ENCODE measurements at places on chromosomes 5 and 9. TPM values are rescaled to one million over a fixed set of nuclear protein-coding genes. Genes with fewer than 3 reads are reported as not detected.

DNA sequence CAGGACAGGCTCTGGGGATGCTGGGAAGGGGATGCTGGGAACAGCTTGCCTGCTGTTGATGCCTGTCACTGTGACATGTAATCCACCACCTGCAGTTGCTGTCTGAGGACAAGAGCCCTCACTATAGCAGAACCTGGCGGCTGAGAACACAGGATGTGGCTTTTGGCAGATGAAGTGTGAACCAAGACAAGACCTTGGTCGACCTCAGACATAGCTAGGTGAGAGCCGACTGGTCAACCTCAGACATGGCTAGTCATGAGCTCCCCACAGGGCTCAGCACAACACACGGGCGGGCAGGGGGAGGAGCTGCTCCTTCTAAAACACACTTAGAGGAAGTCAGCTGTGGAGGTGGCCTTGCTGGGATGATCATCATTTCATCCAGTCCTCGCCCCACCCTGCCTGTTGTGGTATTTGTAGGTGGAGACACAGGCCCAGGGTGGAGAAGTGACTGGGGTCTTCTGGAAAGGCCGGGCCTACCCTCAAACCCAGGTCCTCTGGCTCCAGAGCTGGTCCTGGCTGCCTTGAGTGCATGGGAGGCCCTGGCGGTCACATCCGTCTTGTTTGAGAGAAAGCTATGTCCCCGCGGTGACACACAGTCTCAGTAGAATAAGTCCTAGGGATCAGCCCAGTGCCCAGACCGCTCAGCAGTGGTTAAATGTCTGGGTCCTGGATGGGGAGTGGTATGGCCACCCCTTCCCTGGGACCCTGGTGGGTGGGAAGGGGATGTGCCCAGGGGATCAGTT lies 6.1 kb downstream of the SUSD3 start:
- DNase-seq = no peak

DNA sequence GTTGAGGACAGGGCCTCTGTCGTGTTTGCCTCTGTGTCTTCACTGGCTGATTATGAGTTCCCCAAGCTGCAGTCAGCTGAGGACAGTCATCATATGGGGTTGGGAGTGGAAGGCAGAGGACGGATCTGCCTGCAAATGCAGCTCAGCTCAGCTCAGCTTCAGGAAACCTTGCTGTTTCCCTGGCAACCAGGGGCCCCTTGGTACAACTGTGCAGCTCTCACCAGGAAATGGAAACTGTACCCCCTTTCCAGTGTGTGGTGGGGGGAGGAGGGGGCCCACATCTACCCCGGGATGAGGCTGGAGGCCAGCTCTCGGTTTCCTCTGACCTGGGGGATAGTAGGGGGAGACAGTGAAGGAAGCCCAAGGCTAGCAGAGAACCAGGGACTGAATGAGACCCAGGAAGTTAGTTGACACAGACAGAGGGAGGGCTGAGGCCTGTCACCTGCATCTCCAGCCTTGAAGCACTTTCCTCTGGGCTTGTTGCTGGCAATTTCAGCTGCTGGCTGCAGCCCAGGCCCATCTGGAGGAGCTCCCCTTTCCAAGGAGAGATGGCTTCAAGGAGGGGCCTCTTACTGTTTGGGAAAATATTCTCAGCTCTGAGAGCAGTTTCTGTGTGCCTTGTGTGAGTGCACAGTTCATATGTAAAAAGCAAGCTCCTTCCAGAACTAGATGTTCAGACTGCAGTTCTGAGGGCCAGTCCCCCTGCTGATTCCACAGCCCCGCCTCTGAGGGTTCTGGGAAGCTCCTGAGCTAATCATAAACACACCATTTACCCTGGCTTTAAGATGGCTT lies 6.9 kb downstream of the ANXA6 start:
- DNase-seq = no peak

The SH3RF2 gene
- 4.2 TPM for polyA plus RNA-seq

DNA sequence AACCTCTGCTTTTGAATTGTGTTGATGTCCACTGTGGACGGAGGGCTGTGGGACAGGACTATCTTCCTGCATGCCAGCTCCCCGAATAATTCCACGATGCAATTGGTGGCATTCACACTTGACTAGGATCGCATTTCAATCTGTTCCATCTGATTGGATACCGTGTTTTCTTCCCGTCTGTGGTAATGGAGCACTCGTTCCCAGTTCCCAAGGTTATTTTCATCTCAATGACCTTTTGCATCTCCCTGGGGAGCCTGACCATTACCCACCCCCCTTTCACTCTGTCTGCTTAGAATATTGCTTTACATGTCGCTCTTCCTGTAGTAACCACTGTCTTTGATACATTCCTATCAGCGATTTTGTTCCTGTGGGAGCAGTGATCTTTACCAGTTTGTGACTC lies 402.2 kb upstream of the WWC1 start:
- DNase-seq = no peak

DNA sequence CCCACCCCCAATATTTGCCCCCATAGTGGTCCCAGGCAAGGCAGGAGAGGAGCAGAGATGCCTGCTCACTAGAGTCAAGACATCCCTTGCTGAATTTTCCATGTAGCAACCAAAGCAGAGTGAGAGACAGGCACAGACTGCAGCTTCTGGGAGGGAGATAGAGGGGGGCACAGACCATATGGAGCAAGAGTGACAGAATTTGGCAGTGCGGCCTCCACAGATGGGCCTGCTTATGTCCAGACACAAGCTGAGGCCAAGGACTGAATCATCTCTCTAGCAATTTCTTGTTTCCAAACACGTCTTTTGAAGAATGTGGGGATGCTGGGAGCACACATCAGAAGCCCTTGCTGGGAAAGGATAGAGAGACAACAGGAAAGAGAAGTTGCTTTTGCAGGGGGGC lies 53.0 kb upstream of the ALDH1B1 start:
- no peak for DNase-seq

GRCh38 chr5:116492016-116492623 lies 82.5 kb downstream of the SEMA6A start:
- DNase-seq = no peak

DNA sequence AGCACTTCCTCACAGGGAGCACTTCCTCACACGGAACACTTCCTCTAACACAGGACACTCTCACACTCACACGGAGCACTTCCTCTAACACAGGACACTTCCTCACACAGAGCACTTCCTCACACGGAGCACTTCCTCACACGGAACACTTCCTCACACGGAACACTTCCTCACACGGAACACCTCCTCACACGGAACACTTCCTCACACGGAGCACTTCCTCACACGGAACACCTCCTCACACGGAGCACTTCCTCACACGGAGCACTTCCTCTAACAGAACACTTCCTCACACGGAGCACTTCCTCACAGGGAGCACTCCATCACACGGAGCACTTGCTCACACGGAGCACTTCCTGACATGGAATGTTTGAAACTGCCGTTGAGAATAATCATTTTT lies 13.4 kb downstream of the POMT1 start:
- no peak for DNase-seq

The CNTLN gene
- polyA plus RNA-seq = 13.4 TPM

DNA sequence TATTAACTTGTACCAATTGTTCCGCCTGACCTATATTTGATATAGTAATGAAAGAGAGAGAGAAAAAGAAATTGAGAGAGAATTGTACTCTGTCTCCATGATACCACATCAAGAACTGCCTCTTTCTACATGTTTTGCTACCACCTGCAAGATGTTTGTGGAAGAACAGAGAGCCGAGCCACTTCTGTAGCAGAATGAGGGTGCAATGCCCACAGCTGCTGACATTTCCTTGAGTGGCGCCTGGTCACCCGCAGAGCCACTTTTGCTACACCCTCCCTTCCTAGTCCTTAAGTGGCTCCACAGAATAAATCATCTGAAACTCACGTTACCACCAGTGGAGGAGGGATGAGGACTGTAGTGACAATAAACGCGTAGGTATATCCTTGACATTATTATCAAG lies 17.1 kb upstream of the FAM81B start:
- DNase-seq = no peak

The ACTBL2 gene
- polyA plus RNA-seq = not detected

GRCh38 chr5:1393571-1394501 lies 48.9 kb upstream of the CLPTM1L start:
- DNase-seq = no peak

The C5orf52 gene
- not detected for polyA plus RNA-seq

GRCh38 chr9:78296201-78296892 lies 578 bp upstream of the PSAT1 start:
- DNase-seq = no peak

DNA sequence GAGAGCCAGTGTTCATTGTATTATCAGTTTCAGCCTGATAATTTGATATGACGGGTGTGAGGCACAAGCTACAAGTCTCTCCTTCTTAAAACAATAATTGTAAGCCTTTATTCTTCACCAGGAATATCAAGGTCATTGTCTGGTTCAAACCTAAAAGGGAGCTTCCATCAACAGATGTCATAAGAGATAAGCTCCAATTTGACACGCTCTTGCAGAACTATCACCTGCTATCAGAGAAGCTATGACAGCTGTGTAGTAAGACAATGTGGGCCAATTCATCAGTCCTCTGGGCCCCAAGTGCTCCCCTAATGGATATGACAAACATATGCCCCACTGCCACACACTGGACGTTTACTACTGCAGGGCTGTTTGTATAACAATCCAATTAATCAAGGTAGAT lies 1010.2 kb upstream of the DMAC1 start:
- no peak for DNase-seq

DNA sequence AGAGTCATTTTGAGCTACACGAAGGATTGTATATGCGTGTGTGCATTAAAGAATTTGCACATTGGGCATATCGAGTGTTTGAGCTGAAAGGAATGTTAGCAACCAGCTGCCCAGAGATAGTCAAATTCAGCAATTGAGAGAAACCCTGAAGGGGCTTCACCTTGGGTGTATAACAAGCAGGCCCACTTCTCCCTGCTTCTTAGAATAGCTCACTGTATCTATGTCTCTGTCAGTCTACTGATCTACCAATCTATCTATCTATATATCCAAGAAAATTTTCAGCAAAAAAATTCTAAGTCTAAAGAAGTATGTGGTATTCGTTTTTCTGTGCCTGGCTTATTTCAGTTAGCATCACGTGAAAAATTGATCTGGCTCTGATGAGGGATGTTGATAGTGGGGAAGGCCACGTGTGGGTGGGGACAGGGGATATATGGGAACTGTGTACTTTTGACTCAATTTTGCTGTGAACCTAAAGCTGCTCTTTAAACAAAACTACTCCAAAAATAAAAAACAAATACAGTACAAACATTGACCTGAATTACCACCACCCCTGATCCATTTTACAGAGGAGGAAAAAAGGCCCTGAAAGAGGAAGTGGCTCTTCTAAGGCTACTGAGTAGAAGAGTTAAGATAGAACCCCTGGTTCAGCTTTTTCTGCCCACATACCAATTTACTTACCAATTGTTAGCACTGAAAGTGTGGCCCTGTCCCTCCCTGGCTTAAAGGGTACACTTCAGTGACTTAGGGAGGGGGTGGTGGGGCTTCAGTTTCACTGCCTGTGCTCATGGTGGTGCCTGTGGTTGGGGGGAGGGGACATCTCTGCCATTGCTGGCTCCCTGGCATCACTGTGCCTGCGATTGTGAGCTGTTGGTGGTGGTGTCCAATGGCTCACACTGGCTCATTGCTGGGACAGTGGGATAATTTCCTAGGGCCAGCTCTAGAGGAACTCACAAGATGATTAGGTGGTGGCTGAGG lies 141.8 kb downstream of the DOCK2 start:
- DNase-seq = no peak

DNA sequence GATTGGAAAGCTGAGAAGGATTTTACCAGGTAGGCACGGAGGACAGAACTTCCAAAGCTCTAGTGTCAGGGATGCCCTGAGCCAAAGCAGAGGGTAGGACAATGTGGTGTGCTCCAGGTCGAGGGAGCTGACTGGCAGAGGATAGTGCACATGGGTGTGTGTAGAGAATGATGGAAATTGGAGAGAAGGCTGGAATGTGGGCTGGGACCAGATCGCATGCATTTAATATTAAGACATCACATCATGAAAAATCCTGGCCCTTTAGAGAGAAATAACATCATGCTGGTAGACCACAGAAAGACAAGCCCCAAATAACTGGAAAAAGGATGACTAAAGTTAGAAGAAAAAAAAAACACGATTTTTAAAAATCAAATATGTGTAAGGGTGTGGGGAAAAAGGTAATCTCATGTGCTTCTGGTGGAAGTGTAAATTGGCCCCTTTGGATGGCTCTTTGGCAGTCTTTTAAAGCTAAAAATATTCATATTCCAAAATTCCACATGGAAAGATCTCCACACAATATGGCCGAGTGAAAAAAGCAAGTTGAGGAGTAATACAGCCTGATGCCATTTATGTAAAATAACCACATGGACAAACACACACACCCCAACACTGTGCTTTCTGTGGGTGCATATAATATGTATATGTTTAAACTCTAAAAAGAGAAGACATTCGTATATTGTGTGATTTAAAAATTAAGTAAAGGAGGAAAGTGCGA lies 67.0 kb upstream of the TGFBR1 start:
- no peak for DNase-seq

The ANKRD18A gene
- polyA plus RNA-seq = 3.5 TPM

The ZBTB26 gene
- 23.2 TPM for polyA plus RNA-seq

Data from right renal cortex interstitium (tissue), 3 donors.